GM03348 (cell line): ENCODE measurements at places on chromosomes 13 and 19.

- no peak for DNase-seq
Measured at GRCh38 chr13:67155898-67156722, 74.0 kb downstream of the PCDH9 start.

- DNase-seq, result peak; percentile 83
Measured at GRCh38 chr13:30569901-30570576, 47.7 kb upstream of the USPL1 start.

- no peak for DNase-seq
Measured at GRCh38 chr13:59269476-59269875, 894.3 kb downstream of the DIAPH3 start.

- DNase-seq, result peak; percentile 12
Measured at GRCh38 chr13:22592515-22592914, 588.3 kb upstream of the SGCG start.

DNA sequence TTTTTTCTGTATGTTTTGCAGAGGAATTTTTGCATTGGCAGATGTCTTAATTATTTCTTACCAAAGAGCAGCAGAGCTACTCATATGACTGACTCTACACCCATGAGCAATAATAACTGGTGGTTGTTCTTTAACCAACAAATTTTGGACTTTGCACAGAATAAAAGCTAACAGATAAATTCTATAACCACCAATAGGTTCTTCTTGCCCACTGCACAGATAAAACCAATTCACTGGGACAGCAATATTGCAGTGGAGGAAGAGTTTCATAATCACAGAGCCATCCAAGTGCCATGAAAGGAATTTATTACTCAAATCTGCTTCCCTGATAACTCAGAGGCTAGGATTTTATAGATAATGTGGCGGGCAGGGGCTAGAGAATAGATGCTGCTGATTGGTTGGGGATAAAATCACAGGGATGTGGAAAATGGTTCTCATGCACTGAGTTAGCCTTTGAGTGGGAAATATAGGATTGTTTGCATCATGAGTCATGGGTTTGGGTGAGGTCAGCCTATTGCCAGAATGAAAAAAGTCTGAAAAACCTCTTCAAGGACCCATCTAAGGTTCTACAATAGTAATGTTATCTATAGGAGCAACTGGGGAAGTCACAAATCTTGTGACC lies 104.3 kb upstream of the PCDH17 start:
- no peak for DNase-seq
